ENCODE measurements at places on chromosomes 2 and 18.

DNA sequence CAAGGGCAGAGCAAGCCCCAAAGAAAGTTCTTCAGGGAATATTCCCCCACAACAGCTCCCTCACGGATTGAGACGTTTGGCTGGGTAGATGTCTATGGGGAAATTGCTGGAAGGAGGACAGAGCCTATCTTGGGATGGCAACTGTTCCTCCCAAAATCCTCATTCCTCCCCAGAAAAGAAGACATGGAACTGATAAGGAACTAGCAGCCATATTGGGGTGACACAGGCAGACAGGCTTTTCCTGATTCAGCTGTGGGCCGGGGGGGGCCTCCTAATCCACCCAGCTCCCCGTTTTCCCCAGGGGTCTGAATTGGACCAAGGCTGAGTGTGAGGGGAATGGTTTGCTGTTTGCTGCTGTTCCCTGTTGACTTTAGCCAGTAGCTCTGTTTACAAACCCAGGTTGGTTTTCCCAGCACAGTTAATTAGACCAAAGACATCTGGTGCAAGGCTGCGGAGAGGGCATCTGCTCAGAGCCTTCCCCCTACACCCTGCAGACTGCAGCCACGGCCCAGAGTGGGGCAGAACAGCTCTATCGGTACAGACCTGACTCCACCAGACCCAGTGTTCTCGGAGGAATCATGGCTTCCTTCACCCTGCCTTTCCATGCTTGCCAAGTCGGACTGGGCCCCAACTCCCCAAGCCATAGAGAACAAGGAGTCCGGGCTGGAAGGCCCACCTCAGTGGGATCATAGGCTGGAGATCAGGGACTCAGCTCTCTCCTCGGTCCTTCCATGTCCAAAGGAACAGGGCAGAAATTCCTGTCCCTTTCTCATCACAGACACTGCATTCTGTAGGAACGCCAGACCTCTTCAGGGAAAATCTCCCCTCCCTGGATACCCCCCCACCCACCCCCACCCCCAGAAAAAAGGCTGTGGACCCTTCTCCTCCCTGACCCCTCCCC lies 1.7 kb upstream of the PKDCC start:
- H3K36me3 ChIP-seq: peaks cover 1% of the 10 kb centered on the region
- H3K4me1 ChIP-seq: no peaks in the 10 kb centered on the region
- DNase-seq: no peak
- peaks cover 80% of the 10 kb centered on the region for H3K27me3 ChIP-seq
- no peak overlapping the region for H3K27ac ChIP-seq

DNA sequence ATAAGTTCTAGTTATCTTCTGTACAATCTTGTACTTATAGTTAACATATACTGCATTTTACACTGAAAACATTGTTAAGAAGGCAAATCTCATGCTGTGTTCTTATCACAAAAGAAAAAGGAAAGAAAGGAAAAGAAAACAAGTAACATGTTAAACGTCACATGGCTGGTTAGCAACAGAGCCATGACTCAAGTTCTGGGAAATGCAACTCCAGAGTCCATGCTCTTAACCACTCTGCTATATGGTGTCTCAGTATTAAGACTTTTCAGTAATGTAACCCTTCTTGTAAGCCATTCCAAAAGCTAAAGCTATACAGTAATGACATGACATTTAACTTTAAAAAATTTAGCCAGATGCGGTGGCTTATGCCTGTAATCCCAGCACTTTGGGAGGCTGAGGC lies 181.4 kb downstream of the BARD1 start:
- DNase-seq: no peak
- no peak overlapping the region for H3K27ac ChIP-seq
- no peaks in the 10 kb centered on the region for H3K36me3 ChIP-seq
- H3K4me3 ChIP-seq: no peak overlapping the region
- H3K4me1 ChIP-seq: no peaks in the 10 kb centered on the region
- H3K27me3 ChIP-seq: peaks cover 9% of the 10 kb centered on the region

- no peaks in the 10 kb centered on the region for H3K27me3 ChIP-seq
- no peaks in the 10 kb centered on the region for H3K36me3 ChIP-seq
- H3K27ac ChIP-seq: no peak overlapping the region
- H3K4me3 ChIP-seq: no peak overlapping the region
Observed at GRCh38 chr2:201546576-201546975, 95.0 kb downstream of the STRADB start.

DNA sequence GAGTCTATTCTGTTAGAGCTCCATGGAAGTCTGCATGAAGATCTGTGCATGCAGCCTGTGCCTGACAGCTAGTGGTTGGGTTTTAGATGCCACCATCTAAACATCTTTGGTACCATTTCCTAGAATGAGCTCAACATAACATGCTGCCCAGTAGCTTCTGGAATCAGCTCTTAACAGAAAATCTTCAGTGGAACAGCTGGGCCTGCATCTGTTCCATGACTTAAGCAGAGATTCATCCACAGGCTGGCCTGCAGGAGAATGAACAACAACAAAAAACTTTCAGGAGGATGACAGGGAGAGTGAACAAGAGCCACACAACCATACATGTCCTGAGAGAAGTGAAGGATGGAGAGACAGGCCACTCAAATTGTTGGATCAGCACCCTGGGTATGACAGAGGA lies 316.6 kb downstream of the RDH14 start:
- no peaks in the 10 kb centered on the region for H3K36me3 ChIP-seq
- no peaks in the 10 kb centered on the region for H3K27me3 ChIP-seq
- no peak for DNase-seq
- H3K27ac ChIP-seq: no peak overlapping the region

DNA sequence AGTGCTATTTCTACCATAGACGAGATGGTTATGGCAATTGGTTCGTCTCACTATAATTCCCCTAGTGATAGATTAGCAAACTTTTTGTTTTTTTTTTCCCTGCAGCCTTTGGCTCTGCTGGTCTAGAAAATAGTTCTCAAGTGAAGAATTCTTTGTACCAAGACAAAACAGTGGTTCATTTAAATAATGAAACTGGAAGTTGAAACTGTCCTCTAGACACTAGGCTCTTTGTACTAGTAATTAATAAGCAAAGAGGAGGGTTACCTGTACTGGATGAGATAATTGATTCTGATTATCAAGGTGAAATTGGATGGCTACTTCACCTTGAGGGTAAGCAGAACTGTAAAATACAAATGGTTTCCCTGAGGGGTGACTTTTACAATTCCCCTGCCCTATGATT lies 156.9 kb upstream of the DCC start:
- no peaks in the 10 kb centered on the region for H3K4me1 ChIP-seq
- no peak overlapping the region for H3K4me3 ChIP-seq
- no peak for DNase-seq
- H3K27me3 ChIP-seq: no peaks in the 10 kb centered on the region

GRCh38 chr2:18940184-18940583 lies 350.8 kb upstream of the NT5C1B start:
- no peaks in the 10 kb centered on the region for H3K36me3 ChIP-seq
- H3K27ac ChIP-seq: no peak overlapping the region
- no peak for DNase-seq
- H3K27me3 ChIP-seq: no peaks in the 10 kb centered on the region

DNA sequence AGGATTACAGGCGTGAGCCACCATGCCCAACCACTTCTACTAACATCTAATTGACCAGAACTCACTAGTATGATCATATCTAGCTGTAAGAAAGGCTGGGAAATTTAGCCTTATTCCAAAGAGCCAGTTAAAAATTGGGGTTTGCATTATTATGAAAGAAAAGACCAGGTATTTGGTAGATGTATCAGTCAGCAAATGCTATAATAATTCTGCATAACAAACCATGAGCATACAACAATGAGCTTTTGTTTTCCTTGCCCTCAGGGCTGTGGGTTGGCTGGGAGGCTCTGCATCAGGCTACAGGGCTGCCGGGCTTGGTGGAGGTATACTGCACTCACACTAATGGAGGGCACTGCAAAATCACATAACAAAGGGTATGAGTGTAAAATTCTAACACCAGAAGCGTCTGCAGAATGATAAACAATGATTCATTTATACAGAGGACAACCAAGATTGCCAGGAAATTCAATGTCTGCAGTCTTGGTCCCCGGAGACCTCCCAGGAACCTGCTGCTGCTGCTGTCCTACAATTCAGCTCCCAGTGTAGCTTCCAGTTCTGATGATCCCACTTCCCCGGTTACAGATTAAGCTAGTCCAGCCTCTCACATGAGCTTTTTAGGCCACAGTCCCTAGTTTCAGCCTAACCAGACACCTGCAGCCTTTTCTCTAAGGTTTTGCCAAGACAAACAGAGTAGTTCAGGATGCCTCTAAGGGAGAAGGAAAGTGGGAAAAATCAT lies 32.2 kb upstream of the ST3GAL5 start:
- DNase-seq: no peak
- no peaks in the 10 kb centered on the region for H3K27me3 ChIP-seq
- no peak overlapping the region for H3K4me3 ChIP-seq
- no peak overlapping the region for H3K27ac ChIP-seq
- no peaks in the 10 kb centered on the region for H3K36me3 ChIP-seq
- H3K4me1 ChIP-seq: peaks cover 6% of the 10 kb centered on the region

GRCh38 chr18:13661779-13662256 lies 64.5 kb downstream of the FAM210A start:
- peaks cover 15% of the 10 kb centered on the region for H3K36me3 ChIP-seq
- H3K4me1 ChIP-seq: no peaks in the 10 kb centered on the region
- no peak overlapping the region for H3K4me3 ChIP-seq
- no peak for DNase-seq

DNA sequence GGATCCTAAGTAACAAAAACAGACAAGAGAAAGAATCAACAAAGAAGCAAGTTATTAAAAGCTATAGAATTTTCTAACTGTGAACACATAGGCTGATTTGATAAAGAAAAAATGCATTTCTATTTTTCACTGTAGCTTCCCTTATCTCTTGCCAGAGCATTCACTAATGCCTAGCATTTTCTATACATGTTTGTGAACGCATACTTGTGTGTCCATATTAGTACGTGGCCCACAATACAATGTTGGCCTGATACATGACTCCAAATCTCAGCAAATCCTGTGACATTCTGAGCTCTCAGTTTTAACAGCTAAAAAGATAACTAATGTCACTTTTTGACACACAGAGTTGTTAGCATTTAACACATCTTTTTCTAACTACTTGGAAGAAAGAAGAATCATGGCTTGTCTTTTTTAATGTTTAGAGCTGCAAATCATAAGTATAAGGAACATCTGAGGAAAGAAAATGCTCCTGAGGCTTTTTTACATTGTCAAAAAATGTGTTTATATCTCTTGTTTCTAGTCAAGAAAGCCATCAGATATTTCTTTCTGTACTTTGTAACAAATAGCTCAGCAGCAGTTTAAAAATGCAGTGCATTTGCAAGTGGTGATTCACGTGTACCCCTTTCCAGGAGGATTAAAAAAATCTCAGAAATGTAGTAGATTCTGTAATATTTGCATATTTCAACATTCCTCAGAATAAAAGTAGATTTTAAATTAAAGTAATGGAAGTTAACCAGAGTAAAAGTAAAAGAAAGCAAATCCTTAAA lies 1646.8 kb upstream of the TMEFF2 start:
- no peak overlapping the region for H3K27ac ChIP-seq
- H3K36me3 ChIP-seq: no peaks in the 10 kb centered on the region

GRCh38 chr2:19649142-19649541 lies 252.6 kb downstream of the TTC32 start:
- DNase-seq: no peak
- no peaks in the 10 kb centered on the region for H3K4me1 ChIP-seq
- no peak overlapping the region for H3K4me3 ChIP-seq
- H3K27ac ChIP-seq: no peak overlapping the region
- peaks cover 18% of the 10 kb centered on the region for H3K27me3 ChIP-seq

GRCh38 chr18:32366586-32367538 lies 103.8 kb downstream of the GAREM1 start:
- no peak overlapping the region for H3K27ac ChIP-seq
- H3K4me1 ChIP-seq: no peaks in the 10 kb centered on the region
- DNase-seq: no peak
